ENCODE measurements at places on chromosomes 1 and 21.
A peak's percentile ranks its signal among the peaks of the same experiment; 100 is the strongest.

- no peak overlapping the region for H3K4me3 ChIP-seq
- H3K27me3 ChIP-seq, result peaks cover 22% of the 10 kb centered on the region
- H3K36me3 ChIP-seq, result no peaks in the 10 kb centered on the region
Observed at GRCh38 chr1:201542309-201543035, 3.5 kb downstream of the NAV1 start.

DNA sequence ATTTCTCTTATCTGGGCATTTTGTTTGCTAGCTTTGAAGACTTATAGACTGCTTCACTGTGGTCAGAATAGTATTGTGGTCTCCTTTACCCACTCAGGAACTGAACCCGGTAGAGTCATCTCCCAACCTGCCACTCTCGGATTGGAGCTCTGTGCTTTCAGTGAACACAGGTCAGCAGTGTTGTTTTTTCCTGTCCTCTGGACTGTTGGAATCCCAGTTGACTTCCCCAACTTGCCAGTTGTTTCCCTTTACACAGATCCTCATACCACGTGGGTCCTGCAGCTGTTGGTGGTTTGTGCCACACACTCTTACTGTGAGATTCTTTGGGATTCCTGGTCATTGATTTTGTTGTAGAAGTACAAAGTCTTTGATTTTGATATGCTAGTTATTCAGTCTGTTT, 214.1 kb downstream of the DYRK1A start:
- H3K36me3 ChIP-seq, result no peaks in the 10 kb centered on the region
- H3K4me1 ChIP-seq, result no peaks in the 10 kb centered on the region
- no peak overlapping the region for H3K4me3 ChIP-seq

GRCh38 chr1:204377800-204378668, 18.3 kb upstream of the PLEKHA6 start:
- H3K4me1 ChIP-seq, result peaks cover 11% of the 10 kb centered on the region
- DNase-seq, result peak; percentile 41
- peaks cover 26% of the 10 kb centered on the region for H3K27me3 ChIP-seq
- H3K4me3 ChIP-seq, result peak overlapping the region; percentile 51

- peaks cover 10% of the 10 kb centered on the region for H3K4me1 ChIP-seq
- no peak overlapping the region for H3K4me3 ChIP-seq
- no peaks in the 10 kb centered on the region for H3K36me3 ChIP-seq
- no peak overlapping the region for H3K27ac ChIP-seq
Observed at GRCh38 chr21:42336054-42336453, 14.7 kb downstream of the TFF2 start.

- H3K27me3 ChIP-seq, result no peaks in the 10 kb centered on the region
- H3K4me3 ChIP-seq, result no peak overlapping the region
- DNase-seq, result no peak
- no peak overlapping the region for H3K27ac ChIP-seq
- peaks cover 9% of the 10 kb centered on the region for H3K4me1 ChIP-seq
Observed at GRCh38 chr1:161420763-161421455, 53.2 kb upstream of the CFAP126 start.

- no peaks in the 10 kb centered on the region for H3K27me3 ChIP-seq
- peak; percentile 30 for DNase-seq
- no peaks in the 10 kb centered on the region for H3K36me3 ChIP-seq
- no peak overlapping the region for H3K4me3 ChIP-seq
- H3K27ac ChIP-seq, result no peak overlapping the region
Observed at GRCh38 chr1:192489748-192490147, 85.8 kb upstream of the RGS1 start.

DNA sequence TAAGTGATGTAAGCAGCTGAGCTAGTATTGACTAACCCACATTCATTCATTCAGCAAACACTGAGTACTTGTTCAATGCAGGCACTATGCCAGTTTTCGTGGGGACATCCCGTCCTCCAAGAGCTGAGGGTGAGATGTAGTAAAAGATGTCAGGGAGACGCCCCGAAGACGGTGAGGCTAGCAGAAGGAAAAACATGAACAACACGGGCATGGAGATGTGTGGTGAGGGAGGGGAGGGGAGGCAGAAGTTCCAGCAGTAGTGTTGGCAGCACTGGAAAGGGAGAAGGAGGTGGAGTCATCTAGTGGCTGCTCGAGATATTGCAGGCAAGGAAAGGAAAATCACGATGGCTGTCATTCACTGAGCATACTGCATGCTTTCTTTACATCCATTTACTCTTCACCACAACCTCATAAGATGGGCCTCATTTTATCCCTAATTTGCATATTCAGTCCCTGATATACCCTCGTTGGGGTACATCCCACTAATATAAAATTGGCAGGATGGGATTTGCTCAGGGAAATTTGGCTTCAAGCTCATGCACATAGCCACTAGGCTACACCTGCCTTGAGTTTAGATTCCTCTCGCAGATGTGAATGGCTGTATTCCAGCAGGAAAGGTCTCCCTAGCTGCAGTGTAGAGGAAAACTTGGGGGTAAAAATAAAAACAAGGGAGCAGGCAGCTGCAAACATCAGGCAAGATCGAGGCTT, 14.5 kb downstream of the PDZK1IP1 start:
- no peak overlapping the region for H3K4me3 ChIP-seq
- DNase-seq, result peak; percentile 36
- H3K27ac ChIP-seq, result no peak overlapping the region
- peaks cover 7% of the 10 kb centered on the region for H3K4me1 ChIP-seq
- peaks cover 10% of the 10 kb centered on the region for H3K27me3 ChIP-seq

- no peak for DNase-seq
- no peak overlapping the region for H3K27ac ChIP-seq
- H3K27me3 ChIP-seq, result peaks cover 3% of the 10 kb centered on the region
- H3K36me3 ChIP-seq, result no peaks in the 10 kb centered on the region
- no peak overlapping the region for H3K4me3 ChIP-seq
- H3K4me1 ChIP-seq, result no peaks in the 10 kb centered on the region
Observed at GRCh38 chr1:5430911-5431697, 561.1 kb downstream of the NPHP4 start.

DNA sequence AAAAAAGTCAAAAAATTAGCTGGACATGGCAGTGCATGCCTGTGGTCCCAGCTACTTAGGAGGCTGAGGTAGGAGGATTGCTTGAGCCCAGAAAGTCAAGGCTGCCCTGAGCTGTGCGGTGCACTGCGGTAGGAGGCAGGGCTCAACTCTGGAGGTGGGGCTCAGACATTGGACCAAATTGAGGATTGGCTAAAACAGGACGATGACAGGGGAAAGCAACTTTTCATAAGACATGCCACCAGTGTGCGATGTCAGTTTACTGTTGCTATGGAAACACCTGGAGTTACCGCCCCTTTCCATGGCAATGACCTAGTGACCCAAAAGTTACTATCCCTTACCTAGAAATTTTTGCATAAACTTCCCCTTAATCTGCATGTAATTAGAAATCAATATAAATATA, 85.3 kb downstream of the DISP3 start:
- H3K27ac ChIP-seq, result no peak overlapping the region
- no peak for DNase-seq
- no peak overlapping the region for H3K4me3 ChIP-seq
- H3K4me1 ChIP-seq, result no peaks in the 10 kb centered on the region

DNA sequence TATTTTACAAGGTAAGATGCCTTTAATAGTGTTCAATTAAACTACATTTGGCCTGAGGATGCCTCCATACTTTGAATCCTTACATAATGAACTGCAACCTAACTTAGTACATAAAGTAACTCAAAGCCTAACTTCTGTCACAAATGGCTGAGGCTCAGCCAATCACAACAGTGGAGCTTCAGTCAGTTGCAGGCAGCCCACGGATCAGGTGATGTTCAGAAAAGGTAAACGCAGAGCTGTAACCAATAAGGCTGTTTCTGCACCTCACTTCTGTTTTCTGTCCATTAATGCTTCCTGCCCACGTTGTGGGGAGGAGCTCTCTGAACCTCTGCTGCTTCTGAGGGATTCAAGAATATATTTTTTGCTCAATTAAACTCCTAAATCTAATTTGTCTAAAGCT, 94.8 kb upstream of the KIAA0040 start:
- no peak overlapping the region for H3K27ac ChIP-seq
- no peaks in the 10 kb centered on the region for H3K4me1 ChIP-seq
- no peaks in the 10 kb centered on the region for H3K36me3 ChIP-seq
- no peaks in the 10 kb centered on the region for H3K27me3 ChIP-seq
- DNase-seq, result no peak

DNA sequence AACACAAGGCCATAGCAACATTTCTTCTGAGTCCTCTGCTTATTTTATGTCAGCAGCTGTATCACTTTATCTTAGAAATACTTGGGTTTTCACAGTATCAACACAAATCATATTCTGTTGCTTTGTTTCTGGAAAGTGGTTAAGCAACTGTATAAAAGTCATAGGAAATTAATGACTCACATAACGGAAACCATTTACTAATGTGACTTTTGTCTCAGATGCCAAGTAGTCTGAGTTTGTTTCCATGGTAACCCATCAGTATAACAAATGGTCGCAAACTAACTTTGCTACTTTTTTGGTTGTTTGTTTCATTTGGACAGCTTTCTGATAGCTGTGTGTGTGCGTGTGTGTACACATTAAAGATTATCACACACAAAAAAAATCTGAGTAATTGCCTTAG, 31.1 kb downstream of the EEIG2 start:
- H3K27me3 ChIP-seq, result no peaks in the 10 kb centered on the region
- DNase-seq, result peak; percentile 67
- H3K4me1 ChIP-seq, result peaks cover 45% of the 10 kb centered on the region
- H3K36me3 ChIP-seq, result no peaks in the 10 kb centered on the region

DNA sequence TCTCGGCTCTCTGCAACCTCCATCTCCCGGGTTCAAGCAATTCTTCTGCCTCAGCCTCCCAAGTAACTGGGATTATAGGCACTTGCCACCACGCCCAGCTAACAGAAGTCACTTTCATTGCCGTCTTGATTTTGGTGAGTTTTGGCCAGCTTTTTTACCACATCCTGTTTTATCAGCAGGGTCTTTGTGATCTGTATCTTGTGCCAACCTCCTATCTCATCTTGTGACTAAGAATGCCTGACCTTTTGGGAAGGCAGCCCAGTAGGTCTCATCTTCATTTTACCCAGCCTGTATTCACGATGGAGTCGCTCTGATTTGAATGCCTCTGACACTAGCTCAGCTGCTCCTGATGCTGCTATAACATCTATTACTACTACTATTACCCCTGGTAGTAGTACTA, 46.8 kb upstream of the BARHL2 start:
- H3K27ac ChIP-seq, result no peak overlapping the region
- no peak for DNase-seq
- H3K36me3 ChIP-seq, result no peaks in the 10 kb centered on the region
- H3K4me3 ChIP-seq, result no peak overlapping the region

GRCh38 chr21:45988366-45989347, 7.1 kb downstream of the COL6A1 start:
- H3K36me3 ChIP-seq, result no peaks in the 10 kb centered on the region
- no peak overlapping the region for H3K27ac ChIP-seq
- H3K4me1 ChIP-seq, result no peaks in the 10 kb centered on the region
- no peaks in the 10 kb centered on the region for H3K27me3 ChIP-seq
- DNase-seq, result no peak

- no peak overlapping the region for H3K4me3 ChIP-seq
- H3K27me3 ChIP-seq, result no peaks in the 10 kb centered on the region
- no peak overlapping the region for H3K27ac ChIP-seq
- H3K4me1 ChIP-seq, result no peaks in the 10 kb centered on the region
- no peak for DNase-seq
- H3K36me3 ChIP-seq, result no peaks in the 10 kb centered on the region
Observed at GRCh38 chr1:69920426-69920825, 285.0 kb downstream of the LRRC40 start.

DNA sequence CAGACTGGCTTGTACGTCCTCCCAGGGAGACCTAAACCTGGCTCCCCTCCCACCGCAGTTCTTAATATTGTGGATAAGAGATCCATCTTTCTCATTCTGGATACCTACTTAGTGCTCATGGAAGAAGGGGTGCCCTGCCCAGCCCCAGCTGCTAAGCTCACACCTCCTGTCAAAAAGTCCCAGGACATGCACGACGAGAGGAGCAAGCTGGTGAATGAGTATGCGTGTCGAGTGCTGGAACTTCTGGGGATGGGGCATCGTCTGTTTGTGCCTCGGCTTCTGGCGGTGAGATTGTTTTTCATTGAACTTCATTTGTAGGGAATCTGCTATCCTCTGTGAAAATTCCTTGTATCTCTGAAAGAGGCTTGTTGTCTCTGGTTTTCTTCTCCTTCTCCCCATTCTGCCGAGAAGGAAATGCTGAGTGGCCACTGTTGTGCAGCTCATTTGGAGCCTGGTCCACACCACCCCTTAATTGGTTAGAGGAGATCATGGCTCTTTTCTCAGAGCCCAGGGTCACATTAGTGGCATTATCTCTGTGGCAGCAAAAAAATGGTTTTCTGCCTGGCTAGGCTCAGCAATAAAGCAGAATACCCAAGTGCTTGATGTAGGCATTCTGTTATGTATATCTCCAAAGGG, 199.4 kb upstream of the CACYBP start:
- no peaks in the 10 kb centered on the region for H3K36me3 ChIP-seq
- no peaks in the 10 kb centered on the region for H3K27me3 ChIP-seq
- H3K27ac ChIP-seq, result peak overlapping the region; percentile 62
- H3K4me3 ChIP-seq, result peak overlapping the region; percentile 73

GRCh38 chr21:46006547-46007491, 25.2 kb downstream of the COL6A1 start:
- no peak overlapping the region for H3K27ac ChIP-seq
- no peaks in the 10 kb centered on the region for H3K27me3 ChIP-seq
- no peak overlapping the region for H3K4me3 ChIP-seq
- H3K4me1 ChIP-seq, result no peaks in the 10 kb centered on the region
- H3K36me3 ChIP-seq, result no peaks in the 10 kb centered on the region

DNA sequence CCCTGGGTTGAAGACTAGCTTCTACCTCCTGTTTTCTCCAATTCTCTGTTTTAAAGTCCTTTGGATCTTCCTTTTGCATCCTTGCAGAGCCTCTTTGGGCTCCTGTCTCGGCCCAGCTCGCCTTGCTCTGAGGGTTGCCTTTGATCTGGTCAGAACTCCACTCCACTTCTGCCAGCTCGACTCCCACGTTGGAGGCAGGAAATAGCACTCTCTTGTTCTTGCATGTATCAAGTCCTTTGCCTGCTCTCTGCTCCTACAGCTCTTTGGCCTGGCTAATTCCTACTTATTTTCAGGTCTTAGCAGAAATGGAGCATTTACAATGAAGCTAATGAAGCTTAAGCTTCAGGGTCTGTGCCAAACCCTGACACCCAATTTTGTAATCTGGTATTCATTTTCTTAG, 21.1 kb upstream of the B3GALNT2 start:
- H3K36me3 ChIP-seq, result no peaks in the 10 kb centered on the region
- H3K27ac ChIP-seq, result no peak overlapping the region
- no peak for DNase-seq
- no peaks in the 10 kb centered on the region for H3K4me1 ChIP-seq

DNA sequence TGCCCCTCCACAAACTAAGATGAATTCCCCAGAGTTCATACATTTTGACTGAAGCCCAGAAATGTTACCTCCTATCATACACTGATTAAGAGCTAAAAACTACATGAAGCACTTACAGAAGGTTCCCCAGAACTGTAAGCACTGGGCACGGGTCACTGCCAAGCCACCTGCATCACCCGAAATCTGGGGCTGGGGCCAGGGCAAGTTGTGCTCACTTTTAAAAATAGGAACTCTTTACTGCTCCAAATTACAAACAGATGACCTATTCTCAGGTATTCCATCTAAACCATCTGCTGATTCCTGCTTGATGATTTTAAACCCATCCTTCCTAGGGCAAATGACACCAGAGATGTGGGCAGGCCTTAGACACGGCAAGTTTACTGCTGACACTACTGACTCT, 4.8 kb downstream of the SETD4 start:
- no peaks in the 10 kb centered on the region for H3K27me3 ChIP-seq
- peaks cover 29% of the 10 kb centered on the region for H3K36me3 ChIP-seq
- H3K4me3 ChIP-seq, result no peak overlapping the region
- no peak overlapping the region for H3K27ac ChIP-seq
- peaks cover 16% of the 10 kb centered on the region for H3K4me1 ChIP-seq
- DNase-seq, result no peak

Data from CD4-positive, alpha-beta memory T cell (primary cell).